Activated gamma-delta T cell (primary cell): ENCODE measurements at places on chromosomes 6 and 20.

- no peak for DNase-seq
Observed at GRCh38 chr20:49210101-49210756, 9.0 kb upstream of the DDX27 start.

DNA sequence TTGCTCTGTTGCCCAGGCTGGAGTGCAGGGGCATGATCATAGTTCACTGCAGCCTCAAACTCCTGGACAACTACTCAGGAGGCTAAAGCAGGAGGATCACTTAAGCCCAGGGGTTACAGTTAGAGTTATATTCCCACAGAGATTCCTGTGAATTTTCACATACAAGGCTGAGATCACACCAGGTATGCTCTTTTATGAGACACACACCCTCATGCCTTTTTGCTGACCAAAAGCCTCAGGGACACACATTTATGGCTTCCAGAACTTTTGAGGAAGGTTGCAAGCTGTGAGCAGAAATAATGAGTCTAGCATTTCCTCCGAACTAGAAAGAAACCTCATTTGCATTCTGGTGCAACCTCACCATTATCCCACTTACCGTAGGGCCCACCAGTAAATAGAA is 370.5 kb upstream of the ARID1B start:
- DNase-seq = no peak

- DNase-seq = no peak
Observed at GRCh38 chr6:146103416-146104072, 74.7 kb downstream of the GRM1 start.

DNA sequence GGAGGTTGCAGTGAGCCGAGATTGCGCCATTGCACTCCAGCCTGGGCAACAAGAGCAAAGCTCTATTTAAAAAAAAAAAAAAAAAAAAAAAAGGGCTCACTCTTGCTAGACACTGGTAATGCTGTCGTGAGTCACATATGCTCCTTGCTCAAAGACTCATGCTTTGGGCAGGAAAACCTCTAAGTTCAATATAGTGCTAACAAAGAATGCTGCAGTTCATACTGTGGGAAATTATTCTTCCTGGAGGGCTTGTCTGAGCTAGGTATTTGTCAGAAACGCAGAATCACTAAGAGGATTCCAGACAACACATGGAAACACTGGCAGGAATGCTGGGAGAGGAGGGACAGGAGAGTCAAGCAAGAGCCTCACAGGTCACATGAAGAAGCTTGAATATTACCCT is 2.3 kb upstream of the LYRM2 start:
- DNase-seq = no peak

DNA sequence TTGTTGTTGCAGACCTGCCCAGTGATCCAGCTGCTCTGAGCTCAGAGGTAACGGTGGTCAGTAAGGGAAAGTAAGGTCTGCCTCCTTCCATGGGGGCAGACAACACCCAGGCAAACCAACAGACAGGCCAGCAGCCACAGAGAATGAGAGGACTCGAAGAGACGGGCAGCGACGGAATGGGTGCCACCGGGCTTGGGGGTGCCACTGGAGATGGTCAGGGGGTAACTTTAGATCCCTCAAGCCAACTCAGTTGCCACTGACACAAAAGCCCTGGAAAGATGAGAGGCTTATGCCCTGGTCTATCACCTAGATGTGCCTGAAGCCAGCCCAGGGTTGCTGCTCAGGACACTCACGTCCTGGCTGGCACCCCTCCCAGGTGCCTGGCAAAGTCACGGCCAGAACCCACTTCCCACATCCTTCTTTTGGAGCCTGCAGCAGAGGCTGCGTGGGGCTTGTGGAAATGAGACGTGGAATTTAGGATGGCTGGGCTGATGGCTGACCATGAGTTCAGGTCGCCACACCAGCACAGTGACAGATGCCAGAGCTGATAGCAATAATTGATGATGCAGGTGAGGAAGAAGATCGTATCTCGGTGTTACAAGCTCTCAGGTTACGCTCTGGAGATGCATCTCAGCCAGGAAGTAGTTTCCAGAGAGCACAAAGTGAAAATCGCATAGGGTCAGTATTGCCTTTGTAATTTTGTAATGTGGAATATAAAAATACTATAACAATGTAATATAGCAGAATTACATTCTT is 209.1 kb downstream of the SYNDIG1 start:
- no peak for DNase-seq

DNA sequence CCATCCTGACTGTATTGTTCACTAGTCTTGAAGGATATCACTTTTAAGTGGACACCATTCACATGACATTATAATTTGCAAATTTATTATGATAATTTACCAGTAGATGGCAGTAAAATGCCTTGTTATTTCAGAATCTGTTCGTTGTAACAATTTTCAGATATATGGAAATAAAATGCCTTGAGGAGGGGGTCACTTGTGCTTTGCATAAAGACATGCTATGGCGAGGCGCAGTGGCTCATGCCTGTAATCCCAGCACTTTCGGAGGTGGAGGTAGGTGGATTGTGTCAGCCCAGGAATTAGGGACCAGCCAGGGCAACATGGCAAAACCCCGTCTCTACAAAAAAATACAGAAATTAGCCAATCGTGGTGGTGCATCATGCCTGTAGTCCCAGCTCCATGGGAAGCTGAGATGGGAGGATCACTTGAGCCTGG is 9.0 kb upstream of the NCOA6 start:
- no peak for DNase-seq

GRCh38 chr6:154893917-154894316 is 101.2 kb upstream of the TIAM2 start:
- no peak for DNase-seq

- no peak for DNase-seq
Observed at GRCh38 chr20:9551808-9552550, 37.6 kb downstream of the LAMP5 start.

DNA sequence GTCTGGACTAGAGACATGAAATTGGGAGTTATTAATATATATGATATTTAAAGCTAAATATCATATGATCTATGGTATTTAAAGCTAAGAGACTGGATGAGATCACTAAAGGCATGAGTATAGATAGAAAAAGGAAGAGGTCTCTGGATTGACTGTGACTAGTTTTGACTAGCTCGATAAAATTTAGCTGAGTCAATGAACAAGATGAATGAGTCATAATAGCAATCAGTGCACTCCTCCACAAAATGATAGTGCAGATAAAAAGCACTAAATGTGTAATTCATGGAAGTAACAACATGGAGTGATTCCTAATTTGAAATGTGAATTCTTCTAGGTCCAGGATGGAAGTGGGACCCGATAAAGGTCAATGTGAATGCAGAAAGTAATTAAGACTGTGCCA is 127.4 kb downstream of the PFDN4 start:
- no peak for DNase-seq

- no peak for DNase-seq
Observed at GRCh38 chr6:80541886-80542285, 435.4 kb downstream of the BCKDHB start.

GRCh38 chr6:70299456-70299855 is 3.4 kb downstream of the COL9A1 start:
- no peak for DNase-seq

DNA sequence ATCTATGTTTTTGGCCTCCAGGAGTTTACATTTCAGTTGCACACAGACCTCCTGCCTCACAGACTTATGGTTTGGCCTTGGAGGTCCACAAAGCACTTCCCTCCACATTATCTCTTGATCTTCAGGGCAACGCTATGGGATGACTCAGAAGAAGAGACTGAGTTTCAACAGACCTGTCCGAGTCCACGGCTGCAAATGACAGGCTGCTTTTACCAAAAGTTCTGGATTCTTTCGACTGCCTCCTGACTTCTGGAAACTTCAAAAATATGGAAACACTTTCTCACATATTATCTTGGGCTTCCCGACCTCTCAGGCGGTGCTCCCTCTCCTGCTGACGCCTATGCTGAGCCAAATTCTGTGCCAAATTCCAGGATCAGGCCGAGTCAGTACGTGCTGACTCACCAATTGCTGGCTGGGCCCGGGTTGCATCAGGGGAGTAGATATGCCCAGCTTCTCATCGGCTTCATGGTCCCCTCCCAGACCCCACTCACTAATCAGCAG is 190.2 kb downstream of the BMP7 start:
- no peak for DNase-seq

DNA sequence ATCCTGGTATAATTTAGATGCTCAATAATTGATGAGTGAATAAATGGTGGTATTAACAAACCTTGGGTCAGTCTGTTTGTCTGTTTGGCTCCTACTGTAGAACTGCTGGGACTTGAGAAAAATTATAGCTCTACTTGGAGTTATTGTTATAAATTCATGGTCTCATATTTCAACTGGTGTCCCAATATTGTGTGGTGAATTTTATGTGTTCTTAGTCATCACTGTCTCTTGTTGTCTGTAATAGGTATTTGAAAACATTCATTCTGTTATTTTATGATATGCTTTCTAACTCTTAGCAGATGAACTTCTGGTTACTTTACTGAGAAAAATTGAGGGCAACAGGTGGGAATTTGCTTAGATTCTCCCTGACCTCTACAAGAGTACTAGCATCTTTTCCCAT is 221.4 kb downstream of the CDKAL1 start:
- DNase-seq = no peak

DNA sequence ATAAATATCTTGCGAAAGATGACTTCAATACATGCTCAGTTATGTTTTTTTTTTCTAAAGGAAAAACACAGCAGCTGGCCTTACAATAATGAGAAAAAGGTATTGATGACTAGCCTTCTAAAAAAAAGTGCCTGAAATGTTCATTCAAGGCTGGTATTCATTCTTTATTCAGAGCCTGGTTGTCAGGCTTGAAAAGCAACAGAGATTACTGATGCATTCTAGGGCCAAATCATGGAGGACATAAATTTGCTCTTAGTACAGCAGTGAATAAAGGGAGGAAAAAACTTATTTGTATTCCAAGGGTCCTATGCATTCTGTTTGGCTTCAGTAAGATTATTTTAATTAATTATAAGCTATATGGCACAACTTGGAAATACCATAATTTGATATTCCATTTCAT is 83.5 kb downstream of the WASF1 start:
- DNase-seq = no peak
